ENCODE measurements at places on chromosomes 4 and X.

DNA sequence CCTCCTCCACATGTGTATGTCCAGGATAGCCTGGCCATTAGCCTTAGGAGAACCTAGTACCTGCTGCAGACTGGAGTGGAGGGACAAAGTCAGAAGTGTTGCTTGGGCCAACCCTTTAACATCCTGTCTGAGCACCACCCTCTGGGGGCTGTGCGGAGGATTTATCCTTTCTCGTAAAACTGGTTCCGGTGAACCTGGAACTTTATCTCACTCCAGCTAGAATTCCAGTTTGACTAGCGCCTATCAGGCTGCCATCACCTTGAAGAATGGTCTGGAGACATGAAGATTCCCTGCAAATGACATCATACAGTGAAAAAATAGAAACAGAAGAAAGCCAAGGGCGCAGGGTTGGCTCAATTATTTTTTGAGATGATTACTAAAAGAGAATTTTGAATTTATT lies 4.0 kb downstream of the TCEAL8 start:
- DNase-seq, result no peak

DNA sequence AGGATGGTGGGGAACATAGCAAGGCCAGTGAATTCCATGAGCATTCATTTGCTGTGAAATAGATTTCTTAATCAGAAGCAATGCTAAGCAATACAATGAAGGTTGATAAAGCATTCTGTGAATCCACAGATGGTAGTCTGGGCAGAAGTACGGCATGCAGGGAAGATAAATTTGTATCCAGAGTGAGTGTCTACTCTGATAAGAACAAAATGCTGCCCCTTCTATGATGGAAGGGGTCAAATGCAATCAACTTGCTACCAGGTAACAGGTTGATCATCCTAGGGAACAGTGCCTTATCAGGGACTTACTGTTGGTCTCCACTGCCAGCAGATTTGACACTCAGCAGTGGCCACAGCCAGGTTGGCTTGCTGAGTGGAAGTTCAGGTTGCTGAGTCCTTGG lies 189.4 kb downstream of the MAB21L2 start:
- DNase-seq, result no peak

DNA sequence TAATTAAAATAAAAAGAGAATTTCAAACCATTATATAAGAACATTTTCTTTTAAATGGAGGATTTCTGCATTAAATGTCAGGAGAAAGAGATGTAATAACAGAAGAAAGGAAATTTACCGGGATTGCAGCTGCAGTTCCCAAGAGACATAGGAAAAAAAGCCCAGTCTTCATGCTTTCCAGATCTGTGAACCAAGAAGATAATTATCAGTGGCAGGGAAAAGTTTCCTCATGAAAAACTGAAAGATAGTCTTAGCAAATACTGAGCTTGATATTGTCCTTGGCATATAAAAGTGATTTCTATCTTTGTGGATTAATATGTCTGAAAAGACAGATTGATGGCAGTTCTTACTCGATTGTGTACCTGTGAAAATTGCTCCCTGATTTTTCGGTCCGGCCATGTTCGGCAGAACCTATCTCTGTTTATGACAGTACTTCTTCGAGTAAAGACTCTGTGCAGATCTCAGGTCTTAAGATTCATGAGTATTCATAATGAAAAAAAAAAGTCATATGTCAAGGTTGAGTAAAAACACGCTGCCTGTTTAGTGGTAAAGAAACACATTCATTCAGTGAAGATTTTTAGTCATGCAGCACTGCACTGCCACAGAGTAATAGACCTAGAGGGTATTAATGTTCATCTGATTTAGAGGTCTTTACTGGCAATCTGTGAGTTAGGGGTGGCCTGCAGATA lies 29.6 kb downstream of the SPARCL1 start:
- DNase-seq, result no peak

GRCh38 chr4:3436048-3436797 lies 5.5 kb upstream of the HGFAC start:
- DNase-seq, result no peak

GRCh38 chrX:40423299-40423698 lies 157.5 kb upstream of the ATP6AP2 start:
- no peak for DNase-seq

- DNase-seq, result no peak
Observed at GRCh38 chr4:120718979-120719566, 203.5 kb downstream of the PRDM5 start.

DNA sequence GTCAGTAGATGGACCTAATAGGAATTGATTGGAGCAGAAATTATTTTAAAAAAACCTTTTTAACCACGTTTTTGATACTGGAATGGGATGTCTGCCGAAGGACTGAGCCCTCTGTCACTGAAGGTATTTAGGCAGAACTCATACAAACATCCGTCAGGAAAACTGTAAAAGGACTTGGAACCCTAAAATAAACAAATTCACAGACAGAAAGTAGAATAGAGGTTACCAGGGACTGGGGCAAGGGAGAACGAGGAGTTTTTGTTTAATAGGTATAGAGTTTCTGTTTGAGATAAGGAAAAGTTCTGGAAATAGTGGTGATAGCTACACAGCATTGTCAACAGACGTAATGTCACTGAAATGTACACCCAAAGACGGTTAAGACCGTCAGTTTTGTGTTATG lies 105.5 kb downstream of the BCOR start:
- no peak for DNase-seq
